Tibial nerve (tissue), 4 donors: ENCODE measurements at places on chromosomes 2 and 18. TPM values are rescaled to one million over a fixed set of nuclear protein-coding genes. Genes with fewer than 3 reads are reported as not detected.

Gene PREPL
- 53.3 TPM for total RNA-seq

Gene INSIG2
- 13.7 TPM for total RNA-seq

DNA sequence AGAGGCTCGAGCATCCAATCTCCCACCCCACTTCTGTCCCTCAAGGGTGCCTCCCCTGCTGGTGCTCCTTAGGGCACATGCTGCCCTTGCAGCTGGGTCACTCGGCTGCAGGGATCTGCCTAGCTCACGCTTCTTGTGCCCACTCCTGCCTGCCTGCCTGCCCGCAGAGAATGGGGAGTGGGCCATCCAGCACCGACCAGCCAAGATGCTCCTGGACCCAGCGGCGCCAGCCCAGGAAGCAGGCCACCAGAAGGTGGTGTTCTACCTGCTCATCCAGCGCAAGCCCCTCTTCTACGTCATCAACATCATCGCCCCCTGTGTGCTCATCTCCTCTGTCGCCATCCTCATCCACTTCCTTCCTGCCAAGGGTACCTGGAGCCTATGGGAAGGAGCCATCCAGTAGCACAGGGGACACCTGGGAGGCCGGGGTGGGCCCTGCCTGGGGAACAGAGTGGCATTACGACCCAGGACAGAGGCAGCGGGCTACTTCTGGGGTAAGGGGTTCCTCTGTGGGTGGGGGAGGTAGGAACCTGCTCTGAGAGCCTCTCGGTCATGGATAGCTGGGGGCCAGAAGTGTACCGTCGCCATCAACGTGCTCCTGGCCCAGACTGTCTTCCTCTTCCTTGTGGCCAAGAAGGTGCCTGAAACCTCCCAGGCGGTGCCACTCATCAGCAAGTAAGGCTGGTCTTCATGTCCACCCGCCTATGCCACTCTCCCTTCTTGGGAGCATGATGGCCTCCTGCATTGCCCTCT, 3.4 kb downstream of the CHRNG start:
- no peak for DNase-seq
- no peak overlapping the region for H3K27ac ChIP-seq
- H3K27me3 ChIP-seq = peaks cover 16% of the 10 kb centered on the region
- H3K4me3 ChIP-seq = no peak overlapping the region

DNA sequence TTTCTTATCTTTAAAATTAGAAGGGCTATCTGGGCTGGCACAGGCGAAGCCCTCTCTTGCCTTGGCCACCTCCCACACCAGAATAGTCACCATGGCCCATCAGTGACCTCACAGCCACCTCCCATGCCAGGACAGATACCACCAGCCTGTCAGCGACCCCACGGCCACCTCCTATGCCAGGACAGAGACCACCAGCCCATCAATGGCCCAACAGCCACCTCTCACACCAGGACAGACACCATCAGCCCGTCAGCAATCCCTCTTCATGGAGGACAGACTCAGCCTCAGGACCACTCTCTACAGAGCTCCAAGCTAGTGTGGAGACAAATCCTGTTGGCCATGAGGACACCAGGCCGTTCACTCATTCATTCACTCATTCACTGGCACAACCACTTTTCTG, 74.6 kb downstream of the ASB1 start:
- H3K27ac ChIP-seq = no peak overlapping the region
- no peak for DNase-seq
- H3K4me3 ChIP-seq = no peak overlapping the region
- no peaks in the 10 kb centered on the region for H3K4me1 ChIP-seq
- H3K36me3 ChIP-seq = no peaks in the 10 kb centered on the region

DNA sequence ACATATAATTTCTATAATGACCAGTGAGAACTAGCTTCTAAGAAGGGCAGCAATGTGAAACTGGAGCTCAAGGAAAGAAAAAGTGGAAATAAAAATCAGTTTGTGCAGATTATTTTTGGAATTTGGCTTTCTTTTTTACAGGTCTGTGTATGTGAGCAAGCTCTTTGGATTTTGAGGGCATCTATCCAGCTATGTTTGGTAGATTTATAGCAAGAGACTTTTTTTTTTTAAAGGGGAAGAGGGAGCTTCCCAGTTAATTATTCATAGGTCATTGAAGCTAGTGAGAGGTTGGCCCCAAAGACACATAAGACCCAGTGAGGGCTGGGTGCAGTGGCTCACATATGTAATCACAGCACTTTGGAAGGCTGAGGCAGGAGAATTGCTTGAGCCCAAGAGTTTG, 24.0 kb upstream of the COLEC12 start:
- H3K27me3 ChIP-seq = no peaks in the 10 kb centered on the region
- H3K4me3 ChIP-seq = no peak overlapping the region
- H3K36me3 ChIP-seq = no peaks in the 10 kb centered on the region
- no peak for DNase-seq

DNA sequence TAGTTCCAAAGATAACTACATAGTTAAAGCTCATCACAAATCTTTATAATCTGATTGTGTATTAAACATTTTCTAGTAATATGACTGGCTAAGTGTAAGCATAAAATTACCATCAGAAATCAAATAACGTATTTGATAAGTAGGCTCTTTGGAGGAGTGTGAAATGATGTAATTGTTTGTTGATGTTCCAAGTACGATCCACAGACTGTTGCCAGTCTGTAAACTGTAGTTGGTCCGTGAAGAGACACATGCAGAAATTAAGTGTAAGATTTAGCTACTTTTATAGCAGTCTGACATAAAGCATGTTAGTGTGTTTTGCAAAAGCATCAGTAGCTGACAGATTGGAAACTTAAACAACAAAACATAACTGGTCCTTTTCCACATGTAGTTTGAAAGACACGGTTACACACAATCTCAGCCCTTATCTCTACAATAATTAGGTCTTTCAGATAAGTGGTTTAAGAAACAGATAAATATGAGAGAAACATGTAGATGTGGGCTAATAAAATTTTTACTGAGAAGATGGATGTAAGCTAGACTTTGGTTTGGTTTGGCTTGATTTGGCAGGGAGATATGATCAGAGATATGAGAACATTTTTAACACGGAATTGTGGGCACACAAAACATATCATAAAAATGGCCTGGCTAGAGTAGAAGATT, 115.0 kb upstream of the EPB41L5 start:
- no peak for DNase-seq
- no peak overlapping the region for H3K4me3 ChIP-seq
- H3K27ac ChIP-seq = no peak overlapping the region
- no peaks in the 10 kb centered on the region for H3K4me1 ChIP-seq

DNA sequence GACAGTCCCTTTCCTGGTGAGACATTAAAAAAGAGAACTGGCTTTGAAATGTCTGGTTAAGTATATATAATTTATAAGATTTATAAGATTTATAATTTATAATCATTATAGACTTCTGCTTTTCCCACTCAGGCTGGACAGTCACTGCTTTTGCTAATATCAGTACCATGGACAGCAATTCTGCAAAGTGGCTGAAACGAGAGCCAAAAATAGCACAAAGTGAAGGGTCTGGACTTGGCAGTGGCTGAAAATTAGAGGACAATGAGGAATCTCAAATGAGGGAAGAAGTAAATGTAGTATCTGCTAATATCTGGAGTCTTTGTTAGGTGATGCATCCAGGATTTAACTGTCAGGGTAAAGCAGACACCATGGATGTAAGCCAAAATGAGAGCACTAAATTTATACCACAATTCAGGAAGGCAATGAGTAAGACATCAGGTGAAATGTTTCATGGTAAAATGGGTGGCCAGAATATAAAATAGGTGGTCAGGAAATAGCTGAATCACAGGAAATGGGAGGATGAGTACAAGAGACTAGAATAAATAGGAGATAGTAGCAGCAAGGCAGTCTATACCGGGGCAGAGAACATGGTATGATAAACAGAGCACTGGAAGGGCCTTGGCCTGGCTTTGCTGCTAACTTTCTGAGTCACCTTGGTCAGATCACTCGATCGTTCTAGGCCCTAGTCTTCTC, 39.6 kb upstream of the BOD1L2 start:
- no peaks in the 10 kb centered on the region for H3K36me3 ChIP-seq
- no peak overlapping the region for H3K4me3 ChIP-seq
- H3K27ac ChIP-seq = no peak overlapping the region
- no peak for DNase-seq
- H3K27me3 ChIP-seq = no peaks in the 10 kb centered on the region

Gene SERPINB12
- not detected for total RNA-seq

- no peaks in the 10 kb centered on the region for H3K36me3 ChIP-seq
- no peaks in the 10 kb centered on the region for H3K4me1 ChIP-seq
- no peak overlapping the region for H3K27ac ChIP-seq
Measured at GRCh38 chr2:108324531-108325255, 36.0 kb downstream of the SULT1C2 start.

- H3K27ac ChIP-seq = no peak overlapping the region
- H3K4me3 ChIP-seq = no peak overlapping the region
- no peak for DNase-seq
- H3K4me1 ChIP-seq = no peaks in the 10 kb centered on the region
- H3K27me3 ChIP-seq = no peaks in the 10 kb centered on the region
- no peaks in the 10 kb centered on the region for H3K36me3 ChIP-seq
Measured at GRCh38 chr18:68969027-68969426, 171.1 kb downstream of the CCDC102B start.

Gene LYPD6
- 2.4 TPM for total RNA-seq

Gene HOXD8
- total RNA-seq = 18.2 TPM

GRCh38 chr18:505483-506122, 5.1 kb upstream of the COLEC12 start:
- no peak for DNase-seq
- H3K36me3 ChIP-seq = no peaks in the 10 kb centered on the region

Gene RND3
- 21.8 TPM for total RNA-seq

DNA sequence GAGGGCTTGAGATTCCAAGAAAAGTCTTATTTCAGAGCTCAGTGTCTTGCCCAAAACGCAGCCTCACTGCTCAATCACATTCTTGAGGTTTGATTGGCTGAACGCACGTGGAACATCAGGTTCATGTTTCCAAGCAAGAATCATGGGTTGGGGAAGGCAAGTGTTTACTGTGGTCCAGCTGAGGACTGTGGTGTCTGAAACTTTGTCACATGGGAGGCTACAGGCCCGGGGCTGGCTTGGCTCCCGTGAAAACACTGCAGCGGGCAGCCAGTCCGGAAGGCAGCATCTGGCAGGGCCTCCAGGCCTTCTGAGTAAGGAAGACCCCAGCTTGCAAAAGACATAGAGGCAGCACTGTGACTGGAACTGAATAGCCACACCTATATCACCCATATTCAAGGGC, 84.7 kb downstream of the POLR1A start:
- no peaks in the 10 kb centered on the region for H3K36me3 ChIP-seq
- peaks cover 7% of the 10 kb centered on the region for H3K4me1 ChIP-seq
- DNase-seq = no peak
- H3K27me3 ChIP-seq = no peaks in the 10 kb centered on the region
- H3K27ac ChIP-seq = no peak overlapping the region

DNA sequence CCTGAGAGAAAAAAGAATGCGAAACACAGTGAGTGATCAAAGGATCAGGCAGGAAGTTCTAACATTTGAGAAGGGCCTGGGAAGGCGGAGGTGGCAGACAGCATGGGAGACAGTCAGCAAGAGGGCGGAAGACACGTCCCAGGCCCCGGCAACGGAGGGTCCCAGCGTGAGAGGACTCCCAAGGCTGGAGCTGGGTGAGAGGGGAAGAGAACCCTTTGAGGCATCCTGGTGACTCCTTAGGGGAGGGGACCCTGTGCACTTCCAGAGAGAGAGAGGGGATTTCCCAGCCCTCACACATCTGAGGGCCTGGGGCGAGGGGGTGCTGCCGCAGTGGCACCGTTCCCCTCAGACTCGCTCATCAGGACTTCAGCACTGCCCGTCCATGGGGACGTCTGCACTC, 133.4 kb downstream of the RTP5 start:
- H3K36me3 ChIP-seq = no peaks in the 10 kb centered on the region
- no peak overlapping the region for H3K4me3 ChIP-seq
- DNase-seq = no peak

- DNase-seq = no peak
- peak overlapping the region; percentile 58 for H3K4me3 ChIP-seq
- H3K27ac ChIP-seq = peak overlapping the region; percentile 22
- no peaks in the 10 kb centered on the region for H3K4me1 ChIP-seq
- no peaks in the 10 kb centered on the region for H3K27me3 ChIP-seq
Measured at GRCh38 chr18:31100436-31101182, 1.6 kb downstream of the DSC2 start.

DNA sequence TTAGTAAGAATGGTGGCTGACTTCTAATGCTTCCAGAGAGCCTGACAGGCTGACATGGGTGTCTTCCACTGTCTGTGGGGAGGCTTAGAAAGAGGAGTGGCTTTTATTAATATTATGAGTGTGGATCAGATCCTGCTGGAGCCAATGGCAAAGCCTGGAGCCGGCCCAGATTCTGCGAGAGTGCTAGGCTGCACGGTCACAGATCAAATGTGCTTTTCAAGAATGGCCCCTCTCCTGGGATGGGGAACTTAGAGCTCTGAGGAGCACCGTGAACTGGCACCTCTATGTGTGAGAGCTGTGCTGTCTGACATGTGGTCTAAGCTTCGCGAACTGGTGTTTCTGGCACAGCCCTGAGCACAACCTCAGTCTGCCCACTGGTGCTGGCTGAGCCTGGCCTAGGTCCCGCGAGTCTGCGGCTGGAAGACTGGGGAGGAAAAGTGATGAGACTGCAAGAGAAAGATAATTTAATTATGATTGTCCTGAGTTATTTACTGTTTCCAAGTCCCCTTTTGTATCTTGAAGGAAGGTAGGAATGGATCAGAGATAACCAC, 70.4 kb downstream of the ASAP2 start:
- H3K4me3 ChIP-seq = no peak overlapping the region
- H3K36me3 ChIP-seq = no peaks in the 10 kb centered on the region
- H3K4me1 ChIP-seq = peaks cover 16% of the 10 kb centered on the region
- H3K27ac ChIP-seq = no peak overlapping the region
- DNase-seq = no peak

DNA sequence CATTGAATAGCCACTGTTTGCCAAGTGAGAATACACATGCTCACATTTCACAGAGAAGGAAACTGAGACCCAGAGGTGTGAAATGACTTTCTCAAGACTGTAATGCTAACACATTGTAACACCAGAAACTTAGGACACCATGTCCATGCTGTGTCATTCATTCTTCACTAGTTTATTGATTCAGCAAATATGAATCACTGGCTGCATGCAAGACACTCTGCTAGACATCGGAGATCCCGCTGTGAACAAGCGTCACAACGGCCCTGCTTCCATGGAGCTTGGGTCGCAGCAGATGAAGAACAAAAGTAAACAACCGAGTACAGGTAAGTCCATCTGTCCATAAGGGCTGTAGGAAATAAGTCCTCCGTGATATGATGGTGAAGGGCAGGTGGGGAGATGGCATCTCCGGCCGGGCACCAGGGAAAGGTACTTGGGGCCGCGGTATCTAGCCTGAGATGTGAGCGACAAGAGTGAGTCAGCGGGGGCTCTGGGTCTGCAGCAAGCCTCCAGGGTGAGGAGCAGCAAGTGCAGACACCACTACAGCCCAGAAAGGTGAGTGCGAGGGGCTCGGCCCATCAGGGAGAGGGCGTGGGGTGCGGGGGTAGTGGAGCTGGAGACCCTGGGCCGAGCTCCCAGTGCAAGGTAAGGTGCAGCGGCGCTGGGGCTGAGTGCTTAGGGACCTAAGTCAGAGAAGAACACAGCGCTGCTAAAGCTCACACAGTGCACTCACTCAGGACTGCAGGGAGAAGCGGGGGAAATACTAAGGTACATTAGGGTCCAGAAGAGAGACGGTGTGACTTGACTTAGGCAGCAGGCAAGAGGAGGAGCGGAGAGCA, 391.2 kb downstream of the FBXO15 start:
- no peak for DNase-seq
- no peak overlapping the region for H3K4me3 ChIP-seq
- H3K27ac ChIP-seq = no peak overlapping the region
- H3K36me3 ChIP-seq = no peaks in the 10 kb centered on the region

GRCh38 chr2:205741256-205741978, 59.1 kb downstream of the NRP2 start:
- peaks cover 7% of the 10 kb centered on the region for H3K4me1 ChIP-seq
- no peak overlapping the region for H3K4me3 ChIP-seq
- DNase-seq = no peak
- no peak overlapping the region for H3K27ac ChIP-seq
- H3K27me3 ChIP-seq = no peaks in the 10 kb centered on the region
- no peaks in the 10 kb centered on the region for H3K36me3 ChIP-seq
